ENCODE measurements at places on chromosomes 16 and 17.

GRCh38 chr17:72985882-72986720 lies 106.4 kb downstream of the SLC39A11 start:
- DNase-seq = no peak

- DNase-seq = no peak
Observed at GRCh38 chr17:57874058-57874419, 24.2 kb upstream of the MRPS23 start.

GRCh38 chr16:84511180-84511800 lies 6.8 kb upstream of the MEAK7 start:
- peak; percentile 51 for DNase-seq

- no peak for DNase-seq
Observed at GRCh38 chr16:56626685-56627084, 1.1 kb downstream of the MT1E start.

DNA sequence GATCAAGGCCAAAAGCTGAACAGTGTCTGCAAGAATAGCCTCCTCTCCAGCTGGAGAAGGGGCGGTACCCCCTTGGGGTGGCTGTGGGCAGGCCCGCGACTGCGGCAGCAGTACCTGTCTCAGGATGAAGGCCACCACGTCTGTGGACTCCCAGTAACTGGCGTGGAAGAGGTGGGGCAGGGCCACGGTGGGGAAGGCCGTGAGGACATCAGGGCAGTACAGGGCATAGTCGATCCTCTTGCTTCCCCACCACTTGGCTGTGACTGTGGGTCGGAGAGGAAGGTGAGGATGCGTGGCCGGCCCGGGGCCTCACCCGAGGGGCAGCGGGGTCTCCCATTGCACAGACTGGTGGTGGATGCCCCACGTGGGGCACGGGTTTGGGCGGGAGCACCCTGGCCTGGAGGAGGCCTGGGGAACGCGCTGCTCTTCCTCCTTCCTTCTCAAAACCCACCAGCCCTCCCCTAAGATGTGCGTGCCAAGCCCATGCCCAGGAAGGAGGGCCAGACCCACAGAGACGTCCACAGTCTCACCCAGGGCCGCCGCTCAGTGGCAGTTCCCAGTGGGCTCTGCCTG lies 26.0 kb downstream of the PIMREG start:
- DNase-seq = no peak

- no peak for DNase-seq
Observed at GRCh38 chr17:77480199-77480508, 339.4 kb downstream of the SEC14L1 start.

DNA sequence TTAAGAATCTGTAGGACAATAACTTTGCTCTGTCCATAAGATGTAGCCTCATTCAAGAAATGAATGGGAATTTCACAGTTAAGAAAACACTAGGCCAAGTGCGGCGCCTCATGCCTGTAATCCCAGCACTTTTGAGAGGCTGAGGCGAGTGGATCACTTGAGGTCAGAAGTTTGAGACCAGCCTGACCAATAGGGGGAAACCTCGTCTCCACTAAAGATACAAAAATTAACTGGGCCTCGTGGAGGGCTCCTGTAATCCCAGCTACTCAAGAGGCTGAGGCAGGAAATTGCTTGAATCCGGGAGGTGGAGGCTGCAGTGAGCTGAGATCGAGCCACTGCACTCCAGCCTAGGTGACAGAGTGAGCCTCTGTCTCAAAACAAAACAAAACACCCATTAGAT lies 19.9 kb upstream of the RSL1D1 start:
- DNase-seq = no peak

GRCh38 chr16:17432901-17433576 lies 37.7 kb downstream of the XYLT1 start:
- no peak for DNase-seq
